Right renal pelvis (tissue), 4 donors: ENCODE measurements at places on chromosomes 2 and 18.

DNA sequence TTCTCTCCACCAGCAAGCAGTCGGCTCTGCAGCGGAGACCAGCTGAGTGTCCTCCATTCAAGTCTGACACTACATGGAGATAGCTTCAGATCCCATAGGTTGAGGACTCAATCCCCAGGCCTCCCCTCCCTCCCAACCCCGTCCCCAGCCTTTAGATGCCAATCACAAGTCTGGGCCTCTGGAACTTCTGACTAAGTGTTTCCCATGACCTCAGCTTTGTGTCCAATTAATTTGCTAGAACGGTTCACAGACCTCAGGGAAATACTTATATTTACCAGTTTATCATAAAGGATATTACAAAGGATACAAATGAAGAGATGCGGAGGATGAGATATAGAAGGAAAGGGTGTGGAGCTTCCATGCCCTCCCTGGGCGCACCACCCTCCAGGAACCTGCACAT is 77.4 kb downstream of the MERTK start:
- no peak for DNase-seq

DNA sequence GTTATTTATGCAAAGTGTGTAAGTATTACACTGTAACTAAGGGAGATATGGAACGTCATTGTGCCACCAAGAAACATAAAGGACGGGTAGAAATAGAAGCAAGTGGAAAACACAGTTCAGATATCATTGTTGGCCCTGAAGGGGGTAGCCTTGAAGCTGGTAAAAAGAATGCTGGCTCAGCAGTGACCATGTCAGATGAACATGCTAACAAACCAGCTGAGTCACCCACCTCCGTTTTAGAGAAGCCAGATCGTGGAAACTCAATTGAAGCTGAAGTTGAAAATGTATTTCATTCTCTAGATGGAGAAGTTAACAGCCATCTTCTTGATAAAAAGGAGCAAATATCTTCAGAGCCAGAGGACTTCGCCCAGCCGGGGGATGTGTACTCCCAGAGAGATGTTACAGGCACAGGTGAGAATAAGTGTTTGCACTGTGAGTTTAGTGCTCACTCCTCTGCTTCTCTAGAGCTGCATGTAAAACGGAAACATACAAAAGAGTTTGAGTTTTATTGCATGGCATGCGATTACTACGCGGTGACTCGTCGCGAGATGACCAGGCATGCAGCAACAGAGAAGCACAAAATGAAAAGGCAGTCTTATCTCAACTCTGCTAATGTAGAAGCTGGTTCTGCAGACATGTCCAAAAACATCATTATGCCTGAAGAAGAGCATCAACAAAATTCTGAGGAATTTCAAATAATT is 36.1 kb downstream of the ZNF407 start:
- no peak for DNase-seq

DNA sequence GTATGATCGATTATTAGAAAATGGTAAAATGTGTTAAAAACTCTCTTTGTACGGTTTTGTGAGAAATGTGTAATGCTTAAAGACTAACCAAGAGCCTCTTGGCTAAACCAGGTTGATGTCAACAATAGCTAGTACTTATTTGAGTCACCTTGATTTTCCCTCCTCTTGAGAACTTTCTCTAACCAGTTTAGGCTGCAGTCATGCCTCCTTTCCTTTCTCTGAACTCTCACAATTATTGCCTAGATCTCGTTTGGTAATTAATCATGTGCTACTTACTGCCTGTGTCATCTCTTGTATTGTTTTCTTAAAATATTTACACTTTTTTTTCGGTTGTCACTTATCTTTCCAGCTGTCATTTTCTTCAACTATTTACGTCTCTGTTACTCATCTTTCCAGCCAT is 1.1 kb upstream of the EPC2 start:
- no peak for DNase-seq

DNA sequence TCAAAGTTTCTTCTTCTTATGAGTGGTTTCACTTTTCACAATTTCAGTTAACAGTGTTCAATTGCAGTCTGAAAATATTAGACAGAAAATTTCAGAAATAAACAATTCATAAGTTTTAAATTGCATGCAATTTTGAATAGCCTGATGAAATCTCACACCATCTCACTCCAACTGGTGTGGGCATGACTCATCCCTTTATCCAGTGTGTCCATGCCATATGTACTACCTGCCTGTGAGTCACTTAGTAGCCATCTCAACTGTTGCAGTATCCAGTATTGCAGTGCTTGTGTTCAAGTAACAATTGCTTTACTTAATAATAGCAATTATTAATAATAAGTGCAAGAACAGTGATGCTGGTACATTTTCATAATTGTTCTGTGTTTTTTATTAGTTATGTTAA is 1202.5 kb downstream of the DSC3 start:
- no peak for DNase-seq

DNA sequence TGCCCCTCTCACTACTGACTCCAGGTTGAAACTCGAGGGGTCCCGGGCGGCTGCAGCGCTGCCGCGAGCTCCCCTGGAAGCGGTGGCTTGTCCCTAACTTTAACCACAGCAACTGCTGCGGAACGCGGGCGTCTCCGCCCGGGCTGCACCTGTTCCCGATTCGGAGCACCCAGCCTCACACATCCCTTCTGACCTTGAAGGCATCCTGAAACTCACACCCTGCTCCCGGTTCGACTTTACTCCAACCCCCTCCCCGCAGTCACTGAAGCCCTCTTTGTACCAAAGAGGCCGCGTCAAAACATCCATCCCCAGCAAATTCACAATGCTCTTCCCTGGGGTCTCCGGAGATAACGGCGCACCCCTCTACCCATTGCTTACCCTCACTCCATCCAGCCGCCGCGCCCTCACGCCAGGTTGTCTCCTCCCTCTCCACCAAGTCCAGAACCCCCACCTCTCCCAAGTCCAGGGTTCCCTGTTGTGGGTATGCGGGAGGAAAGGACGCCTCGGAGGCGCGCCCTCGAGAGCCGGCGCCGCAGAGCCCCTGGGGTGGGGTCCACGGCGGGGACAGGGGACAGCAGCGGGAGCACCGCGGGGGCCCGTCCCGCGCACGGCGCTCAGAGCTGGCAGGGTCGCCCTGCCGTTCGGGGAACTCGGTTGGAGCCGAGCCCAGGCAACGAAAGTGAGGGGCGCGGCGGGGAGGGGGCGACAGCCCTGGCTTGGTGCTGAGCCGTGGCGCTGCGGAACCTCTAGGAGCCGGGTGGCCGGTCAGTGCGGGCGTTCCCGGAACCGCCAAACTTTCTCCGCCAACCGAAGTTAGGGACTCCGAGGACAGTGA is 934 bp downstream of the MYO5B start:
- no peak for DNase-seq

DNA sequence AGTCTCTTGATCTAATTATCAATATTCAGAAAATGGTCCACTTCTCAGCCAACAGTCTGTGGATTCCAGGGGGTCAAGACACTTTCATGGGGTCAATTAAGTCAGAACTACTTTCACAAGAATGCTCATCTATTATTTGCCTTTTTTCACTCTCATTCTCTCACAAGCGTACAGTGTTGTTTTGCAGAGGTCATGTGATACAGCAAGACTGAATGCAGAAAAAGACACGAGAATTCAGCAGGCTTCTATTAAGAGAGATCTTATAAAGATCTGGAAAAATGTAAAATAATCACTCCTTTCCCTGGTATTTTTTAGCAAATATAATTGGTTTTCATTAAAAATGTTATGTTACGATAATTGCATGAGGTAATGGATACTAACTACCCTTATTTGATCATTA is 8.7 kb downstream of the RPRD1A start:
- no peak for DNase-seq

DNA sequence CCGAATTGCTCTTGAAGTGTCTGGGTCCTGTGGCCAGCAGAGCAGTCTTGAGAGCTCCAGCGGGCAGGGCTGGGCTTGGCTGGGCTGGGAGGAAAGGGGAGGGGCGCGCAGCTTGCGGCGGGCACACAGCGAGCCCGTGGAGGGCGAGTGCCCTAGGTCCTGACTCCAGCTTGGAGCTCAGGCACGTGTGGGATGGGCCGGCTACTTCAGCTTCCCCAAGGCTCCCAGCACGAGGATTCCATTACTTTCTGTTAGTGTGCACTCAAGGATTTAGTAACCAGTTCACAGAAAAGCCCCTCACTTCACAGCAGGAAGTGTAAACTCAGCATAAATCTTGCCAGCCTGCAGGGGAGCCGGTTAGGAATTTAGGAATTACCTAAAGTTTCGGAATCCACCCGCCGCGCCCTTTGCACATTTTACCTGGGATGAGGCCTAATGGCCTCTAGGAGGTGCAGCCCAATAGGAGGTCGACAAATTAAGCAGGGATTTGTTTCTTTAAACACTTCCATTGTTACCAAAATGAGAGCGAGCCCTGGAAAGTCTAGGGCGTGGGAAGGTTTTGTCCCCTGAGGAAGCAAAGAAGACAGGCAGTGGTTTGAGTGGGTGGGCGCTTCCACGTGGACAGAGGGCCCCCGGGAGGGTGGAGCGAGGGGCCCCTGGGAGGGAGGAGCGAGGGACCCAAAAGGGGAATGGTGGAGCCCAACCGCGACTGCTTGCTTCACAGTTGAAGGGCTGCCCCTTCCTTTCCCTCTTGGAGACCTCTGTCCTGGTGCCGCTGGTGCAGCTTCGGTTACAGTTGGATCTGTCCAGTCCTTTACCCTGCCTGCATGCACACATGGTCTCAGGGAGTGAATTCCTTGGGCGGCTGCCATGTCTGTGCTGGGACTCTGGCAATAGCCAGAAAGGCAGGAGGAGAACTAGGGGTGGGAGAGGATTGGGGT is 93.3 kb downstream of the CTAGE1 start:
- no peak for DNase-seq

DNA sequence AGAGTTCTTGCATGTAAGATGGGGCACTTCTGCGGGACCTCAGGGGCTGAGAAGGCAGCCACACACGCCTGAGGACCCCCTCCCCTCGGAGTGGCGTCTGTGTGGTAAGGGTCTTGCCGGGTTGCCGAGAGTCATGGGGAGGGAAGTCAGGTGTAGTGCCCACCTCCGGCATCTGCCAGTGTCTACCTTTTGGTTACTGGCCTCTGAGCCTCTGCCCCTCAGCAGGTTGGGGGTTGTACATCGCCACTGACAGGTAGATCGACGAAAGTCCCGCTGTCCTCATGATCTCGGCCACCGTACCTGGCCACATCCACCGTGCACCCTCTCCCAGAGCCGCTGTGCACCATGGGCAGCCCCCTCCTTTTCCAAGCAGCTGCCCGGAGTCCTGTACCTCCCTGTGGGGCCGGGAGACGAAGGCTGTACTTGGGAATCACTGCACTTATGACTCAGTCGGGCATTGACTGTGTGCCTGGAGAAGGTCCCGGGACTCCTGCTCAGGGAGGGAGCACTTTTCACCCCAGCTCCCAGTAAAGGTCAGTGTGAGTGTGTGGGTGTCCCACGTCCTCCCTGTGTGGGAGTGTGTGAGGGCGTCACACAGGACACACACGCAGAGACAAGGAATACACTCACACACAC is 332.4 kb upstream of the MYT1L start:
- no peak for DNase-seq

DNA sequence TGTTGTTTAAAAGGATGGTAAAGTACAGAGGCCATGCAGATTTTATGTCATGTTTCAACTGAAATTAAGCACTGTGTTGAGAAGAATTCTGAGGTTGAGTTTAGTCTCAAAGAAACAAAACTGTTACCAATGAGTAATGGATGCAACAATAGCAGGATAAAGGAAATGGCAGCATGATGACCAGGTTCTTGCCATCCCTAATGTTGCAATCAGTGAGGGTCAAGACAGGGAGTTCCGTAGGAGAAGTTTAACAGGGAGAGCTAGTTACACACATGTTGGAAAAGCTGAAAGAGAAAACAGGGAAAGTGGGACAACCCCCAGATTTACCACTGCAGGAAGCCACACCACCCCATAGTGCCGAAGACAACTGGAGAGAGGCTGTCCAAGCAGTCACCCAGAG is 343.8 kb upstream of the EPHA4 start:
- no peak for DNase-seq

- DNase-seq, result no peak
Measured at GRCh38 chr18:26503382-26503781, 45.0 kb downstream of the KCTD1 start.

DNA sequence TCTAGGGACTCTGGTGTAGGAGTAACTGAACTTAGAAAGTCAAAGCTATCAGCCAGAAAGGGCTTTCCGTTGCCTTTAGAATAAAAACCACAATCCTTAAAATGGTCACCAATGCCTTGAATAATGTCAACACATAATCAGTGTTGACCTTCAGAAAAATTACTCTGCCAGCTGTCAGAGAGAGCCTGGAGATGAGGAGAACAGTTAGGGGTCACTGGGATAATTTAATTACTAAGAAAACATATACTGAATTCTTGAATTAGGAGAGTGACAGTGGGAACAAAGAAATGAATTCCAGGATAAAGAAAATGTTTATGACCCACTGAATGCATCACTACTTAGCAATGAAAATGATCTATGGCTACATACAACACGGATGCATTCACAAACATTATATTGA is 23.4 kb upstream of the UGP2 start:
- DNase-seq, result no peak

GRCh38 chr2:163906410-163906809 is 170.6 kb upstream of the FIGN start:
- DNase-seq, result no peak

GRCh38 chr18:48621815-48622555 is 83.2 kb downstream of the CTIF start:
- no peak for DNase-seq

- no peak for DNase-seq
Measured at GRCh38 chr2:118990757-118991545, 49.0 kb downstream of the MARCO start.

GRCh38 chr18:50410008-50410407 is 35.2 kb downstream of the SKA1 start:
- DNase-seq, result no peak
